Activated CD4-positive, alpha-beta T cell treated with anti-CD3 and anti-CD28 coated beads, Interleukin-2, amount 50 U/mL, for 16 hours (primary cell): ENCODE measurements at places on chromosomes 3 and 15.

- no peak for DNase-seq
Observed at GRCh38 chr3:112789787-112790186, 56.9 kb downstream of the CD200R1L start.

DNA sequence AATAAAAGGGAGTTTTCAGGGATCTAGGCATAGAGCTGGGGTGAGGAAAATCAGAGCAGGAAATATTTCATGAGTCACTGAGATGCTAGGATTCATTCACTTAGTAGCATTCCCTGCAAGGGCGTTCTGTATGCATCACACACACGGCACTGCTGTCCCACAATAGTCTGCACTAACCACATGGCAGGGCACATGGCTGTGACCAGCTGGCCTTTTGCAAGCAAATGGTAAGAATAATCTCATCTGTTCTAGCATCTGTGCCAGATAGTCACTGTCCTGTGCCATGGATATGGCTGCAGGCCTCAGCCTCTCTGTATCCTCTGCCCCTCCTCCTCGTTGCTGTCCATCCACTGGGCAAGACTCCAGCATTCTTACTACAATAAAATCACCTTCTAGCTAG lies 37.8 kb downstream of the BOC start:
- DNase-seq = no peak

DNA sequence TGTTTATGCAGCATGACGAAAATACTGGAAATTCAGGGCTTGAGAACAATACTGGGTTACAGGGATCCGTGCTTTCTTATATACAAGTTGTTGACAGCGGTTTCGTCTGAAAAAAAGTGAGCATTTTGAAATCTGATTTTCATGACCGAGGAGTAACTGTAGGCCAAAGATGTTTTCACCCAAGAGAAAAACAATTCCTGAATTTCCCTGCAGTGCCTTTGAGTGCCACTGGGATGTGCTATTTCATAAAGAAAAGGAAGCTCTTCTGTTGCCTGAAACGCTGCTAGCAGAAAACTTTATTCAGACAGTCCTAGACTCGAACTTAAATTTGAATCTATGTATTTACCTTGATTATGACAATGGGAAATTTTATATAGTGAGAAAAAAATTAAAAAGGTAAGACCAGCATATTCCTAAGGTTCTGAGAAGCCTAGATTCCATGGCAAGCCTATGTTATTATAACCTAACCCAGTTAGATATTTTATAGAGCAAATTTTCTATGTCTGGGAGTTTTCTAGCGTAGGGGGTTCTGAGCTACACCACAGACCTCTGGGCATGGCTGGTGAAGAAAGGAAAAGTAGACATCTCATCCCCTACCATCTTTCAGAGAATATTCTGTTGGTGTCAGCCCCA lies 30.2 kb downstream of the KCNAB1 start:
- peak; percentile 33 for DNase-seq

DNA sequence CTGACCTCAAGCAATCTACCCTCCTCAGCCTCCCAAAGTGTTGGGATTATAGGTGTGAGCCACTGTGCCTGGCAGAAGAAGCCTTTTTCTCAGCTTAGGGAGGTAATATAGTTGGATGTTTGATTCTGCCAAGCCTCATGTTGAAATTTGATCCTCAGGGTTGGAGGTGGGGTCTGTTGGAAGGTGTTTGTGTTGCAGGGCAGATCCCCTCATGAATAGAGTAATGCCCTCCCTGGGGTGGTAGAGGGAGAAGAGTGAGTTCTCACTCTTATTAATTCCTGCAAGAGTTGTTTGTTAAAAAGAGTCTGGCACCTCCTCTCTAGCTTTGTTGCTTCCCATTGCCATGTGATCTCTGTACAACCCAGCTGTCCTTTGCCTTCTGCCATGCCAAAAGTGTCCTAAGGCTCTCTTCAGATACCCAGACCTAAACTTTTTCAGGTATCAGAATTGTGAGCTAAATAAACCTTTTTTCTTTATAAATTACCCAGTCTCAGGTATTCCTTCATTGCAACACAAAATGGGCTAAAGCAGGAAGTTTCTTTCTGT lies 16.4 kb downstream of the NECTIN3 start:
- DNase-seq = no peak

DNA sequence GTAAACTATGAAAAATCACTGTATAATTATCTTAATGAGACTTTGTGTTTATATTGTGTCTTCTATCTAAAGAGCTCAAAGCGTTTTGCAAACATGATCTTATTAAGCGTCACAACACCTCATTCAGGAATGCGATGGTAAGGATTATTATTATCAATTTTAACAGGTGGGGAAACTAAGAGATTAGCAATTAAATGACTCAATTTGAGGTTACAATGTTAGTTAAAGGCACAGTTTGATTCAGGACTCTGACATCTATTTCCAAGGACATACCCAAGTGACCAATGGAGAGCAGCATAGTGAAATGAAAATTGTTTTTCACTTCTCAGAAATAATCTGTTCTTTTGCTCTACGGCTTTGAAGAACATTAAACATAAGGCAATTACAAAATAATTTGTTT lies 74.6 kb downstream of the FMN1 start:
- DNase-seq = no peak

GRCh38 chr3:31873254-31873820 lies 107.7 kb downstream of the OSBPL10 start:
- no peak for DNase-seq

GRCh38 chr3:186105543-186105942 lies 3.3 kb downstream of the ETV5 start:
- no peak for DNase-seq

GRCh38 chr3:186107215-186108105 lies 1.4 kb downstream of the ETV5 start:
- DNase-seq = peak; percentile 65

- no peak for DNase-seq
Observed at GRCh38 chr15:88730751-88731150, 72.5 kb upstream of the ACAN start.

DNA sequence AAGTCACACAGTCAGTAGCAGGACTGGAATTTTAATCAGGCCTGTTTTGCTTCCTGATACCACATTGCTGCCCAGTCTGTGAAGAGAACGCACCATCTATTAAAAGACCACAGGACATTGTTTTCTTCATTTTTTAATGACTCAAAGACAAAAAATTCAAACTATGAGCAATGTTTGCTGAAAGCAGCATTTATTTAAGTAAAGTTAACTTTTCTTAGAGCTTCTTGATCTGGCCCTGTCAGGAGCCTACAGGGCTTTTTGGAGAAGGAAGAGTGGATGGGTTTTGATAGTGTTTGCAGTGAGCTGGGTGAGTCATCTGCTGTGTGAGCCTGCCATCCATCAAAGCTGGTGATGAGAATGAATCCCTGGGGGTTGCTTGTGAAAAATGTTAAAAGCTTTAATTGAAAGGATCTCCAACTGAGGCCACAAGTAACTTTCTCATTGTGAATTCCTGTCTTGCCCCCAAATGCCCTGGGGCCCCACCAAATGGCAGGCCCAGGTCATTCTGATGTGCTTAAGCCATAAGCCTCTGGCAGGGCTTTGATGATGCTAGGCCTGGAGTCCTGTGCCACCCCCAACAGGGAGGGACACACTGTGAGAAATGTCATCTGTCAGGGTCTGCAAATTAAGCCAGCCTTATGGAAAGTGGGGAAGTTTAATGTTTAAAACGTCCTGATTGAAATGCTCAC lies 136.2 kb upstream of the PFN2 start:
- DNase-seq = no peak

DNA sequence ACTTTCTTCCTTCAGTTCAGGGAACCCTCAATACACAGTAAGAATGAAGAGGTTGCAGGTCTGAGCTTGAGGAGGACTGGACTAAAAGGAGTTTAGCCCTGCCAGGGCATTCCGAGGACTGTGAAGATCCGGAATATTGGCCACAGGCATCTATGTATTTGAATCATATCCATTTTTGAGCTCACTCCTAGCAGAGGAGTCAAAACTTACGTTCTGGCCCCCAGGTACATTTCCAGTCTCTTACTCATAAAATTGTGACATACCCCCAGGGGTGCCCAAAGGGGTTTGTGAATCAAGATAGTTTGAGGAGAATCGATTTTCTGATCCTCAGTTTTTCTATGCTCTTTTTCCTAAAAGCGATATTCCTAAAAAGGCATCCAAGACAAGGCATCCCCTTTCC lies 27.6 kb upstream of the SRP14 start:
- no peak for DNase-seq

DNA sequence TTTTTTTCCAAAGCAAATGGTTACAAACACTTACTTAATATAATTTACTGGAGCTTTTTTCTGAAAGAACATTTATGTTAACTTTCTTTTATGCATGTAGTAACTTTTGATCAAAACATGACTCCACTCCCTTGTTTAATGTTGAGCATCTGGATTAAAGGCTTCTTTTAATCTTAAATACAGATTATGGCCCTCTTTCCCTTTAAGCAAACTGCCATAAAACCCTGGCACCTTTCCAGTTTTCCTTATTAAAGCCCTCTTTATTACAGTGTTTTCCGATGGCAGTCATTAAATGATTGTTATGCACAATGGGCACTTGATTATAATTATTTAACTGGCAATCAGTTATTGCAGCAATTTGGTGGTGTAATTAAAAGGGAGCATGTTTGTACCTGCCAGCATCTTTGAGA lies 167.0 kb downstream of the VGLL4 start:
- no peak for DNase-seq

DNA sequence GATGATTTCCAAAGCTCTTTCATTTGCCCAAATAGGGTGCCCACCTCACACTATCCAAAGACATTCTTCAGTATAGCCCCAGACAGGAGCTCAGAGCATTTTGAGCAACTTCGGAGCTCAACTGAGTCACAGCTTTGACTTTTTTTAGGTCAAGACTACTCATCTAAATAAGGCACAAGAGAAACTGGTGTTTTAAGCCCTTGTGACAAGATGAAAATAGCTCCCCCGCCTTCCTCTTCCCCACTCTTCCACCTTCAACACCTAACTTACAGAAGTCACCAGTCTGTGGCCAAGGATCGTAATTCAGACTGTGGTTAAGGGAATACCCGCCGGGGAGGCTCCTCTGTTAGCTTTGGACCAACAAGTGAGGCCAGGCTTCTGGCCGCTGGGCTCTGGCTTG lies 60.4 kb upstream of the CA12 start:
- no peak for DNase-seq

DNA sequence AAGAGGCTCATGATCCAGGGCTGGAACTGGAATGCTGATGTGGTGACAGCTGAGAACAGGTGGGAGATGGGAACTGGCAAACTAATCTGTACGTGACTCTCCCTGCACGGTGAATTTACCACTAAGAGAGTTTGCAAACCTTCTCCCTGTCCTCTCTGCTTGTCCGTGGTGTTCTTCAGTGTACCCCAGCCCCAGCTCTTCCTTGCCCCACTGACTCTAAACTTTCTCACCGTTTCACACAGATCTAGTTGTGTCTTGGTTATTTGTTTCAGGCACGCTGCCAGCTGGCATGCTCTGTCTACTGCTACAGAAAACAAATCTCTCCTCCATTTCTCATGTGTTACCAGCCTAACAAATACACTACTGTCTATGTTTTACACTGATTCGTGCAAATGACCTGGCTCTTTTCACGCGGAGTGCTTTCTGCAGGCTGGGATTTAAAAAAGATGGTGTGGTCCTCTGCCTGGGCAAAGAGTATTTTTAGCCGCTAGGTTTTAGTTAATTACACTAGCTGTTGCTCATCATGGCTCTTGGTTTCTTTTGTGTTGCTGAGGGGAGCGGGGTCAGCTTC lies 192.7 kb upstream of the LRIG1 start:
- no peak for DNase-seq

DNA sequence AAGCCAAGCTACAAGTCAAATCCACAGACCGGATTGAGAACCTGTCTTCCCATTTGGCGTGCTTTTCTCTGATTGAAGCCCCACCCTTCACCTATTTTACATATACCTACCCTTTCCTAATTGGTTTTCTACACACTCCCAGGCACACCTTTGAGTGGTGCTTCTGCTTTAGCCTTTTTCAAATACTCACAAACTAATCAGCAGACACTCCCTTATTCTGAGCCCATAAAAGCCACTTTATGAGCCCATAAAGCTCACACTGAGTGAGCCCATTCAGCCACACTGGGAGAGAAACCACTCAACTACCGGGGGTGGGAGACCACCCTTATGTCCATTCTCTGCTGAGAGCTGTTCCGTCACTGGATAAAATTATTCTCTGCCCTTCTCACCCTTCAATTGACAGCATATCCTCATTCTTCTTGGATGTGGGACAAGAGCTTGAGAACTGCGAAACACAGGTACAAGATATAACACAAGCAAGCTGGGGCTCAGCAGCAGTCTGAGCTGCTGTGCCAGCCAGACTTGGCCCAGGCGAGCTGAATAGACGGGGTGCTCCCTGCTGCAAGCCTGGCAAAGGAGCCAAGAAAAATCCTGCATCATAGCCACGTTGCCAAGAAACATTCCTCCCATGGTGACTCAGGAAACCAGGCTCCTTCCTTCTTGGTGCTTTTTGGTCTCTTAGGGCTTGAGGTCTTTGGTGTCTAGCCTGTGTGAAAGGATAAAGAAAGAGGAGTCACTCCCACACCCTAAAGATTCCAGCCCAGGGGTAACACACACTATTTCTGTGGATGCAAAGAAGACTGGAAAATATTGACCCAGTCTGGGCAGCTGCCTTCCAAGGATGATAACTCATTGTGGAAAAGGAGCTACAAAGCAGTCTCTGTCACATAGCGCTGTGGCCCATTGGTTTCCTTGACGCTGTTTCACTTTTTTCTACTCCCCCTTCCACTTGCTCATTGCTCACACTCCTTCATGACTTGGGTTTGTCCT lies 609.7 kb downstream of the MCTP2 start:
- no peak for DNase-seq

GRCh38 chr15:81161851-81162250 lies 27.8 kb downstream of the CFAP161 start:
- DNase-seq = peak; percentile 7

GRCh38 chr3:114879059-114880031 lies 267.7 kb downstream of the ZBTB20 start:
- DNase-seq = peak; percentile 42

- no peak for DNase-seq
Observed at GRCh38 chr15:73328981-73329380, 39.8 kb downstream of the HCN4 start.

DNA sequence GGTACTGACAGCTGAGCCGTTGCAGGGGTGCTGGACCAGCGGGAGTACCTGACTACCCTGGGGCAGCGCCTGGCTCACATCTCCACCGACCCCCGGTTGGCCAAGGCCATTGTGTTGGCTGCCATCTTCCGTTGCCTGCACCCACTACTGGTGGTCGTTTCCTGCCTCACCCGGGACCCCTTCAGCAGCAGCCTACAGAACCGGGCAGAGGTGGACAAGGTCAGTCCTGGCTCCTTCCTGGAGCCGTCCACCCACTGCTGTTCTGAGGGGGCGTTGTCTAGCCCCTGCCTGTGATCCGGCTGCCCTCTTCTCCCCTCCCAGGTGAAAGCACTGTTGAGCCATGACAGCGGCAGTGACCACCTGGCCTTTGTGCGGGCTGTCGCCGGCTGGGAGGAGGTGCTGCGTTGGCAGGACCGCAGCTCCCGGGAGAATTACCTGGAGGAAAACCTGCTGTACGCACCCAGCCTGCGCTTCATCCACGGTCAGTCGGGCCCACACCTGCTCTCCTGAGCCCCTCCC lies 45.7 kb downstream of the DHX30 start:
- no peak for DNase-seq

GRCh38 chr3:76615719-76616118 lies 424.2 kb upstream of the ROBO2 start:
- DNase-seq = no peak
